Hair follicular keratinocyte (primary cell): ENCODE measurements at places on chromosomes 5 and 9. TPM values are rescaled to one million over a fixed set of nuclear protein-coding genes. Genes with fewer than 3 reads are reported as not detected.

Gene HMMR
- 16.2 and 46.7 TPM in 2 replicates for total RNA-seq

Gene TRIM7
- 56.8 and 64.7 TPM in 2 replicates for total RNA-seq

Gene EMB
- 28.4 and 46.5 TPM in 2 replicates for total RNA-seq

Gene SLC44A1
- 19.5 and 22.8 TPM in 2 replicates for total RNA-seq

Gene FREM1
- not detected in 2 replicates for total RNA-seq

Gene EPB41L4B
- total RNA-seq: 5.6 and 5.9 TPM in 2 replicates

Gene PCDHGA8
- 0.08 and 0.39 TPM in 2 replicates for total RNA-seq

Gene INSL4
- not detected in 2 replicates for total RNA-seq

Gene CTNNA1
- total RNA-seq: 180 and 215 TPM in 2 replicates

Gene GFI1B
- total RNA-seq: not detected in 2 replicates

Gene SPINK5
- total RNA-seq: 0.95 and 1.6 TPM in 2 replicates

Gene ARL14EPL
- not detected in 2 replicates for total RNA-seq

Gene FNBP1
- total RNA-seq: 7.1 and 13.3 TPM in 2 replicates

Gene HTR1A
- total RNA-seq: not detected in 2 replicates

Gene PLPP7
- total RNA-seq: 0.08 and 0.23 TPM in 2 replicates

Gene SOHLH1
- total RNA-seq: not detected in 2 replicates
